ENCODE measurements at places on chromosomes 6 and 20.

- DNase-seq, result no peak
These were observed 50.1 kb downstream of the TRERF1 start for GRCh38 chr6:42401613-42401951.

GRCh38 chr6:22363714-22364239 lies 66.9 kb upstream of the PRL start:
- no peak for DNase-seq

GRCh38 chr20:44963325-44964215 lies 2.7 kb upstream of the STK4 start:
- DNase-seq, result no peak

- DNase-seq, result no peak
These were observed 62.9 kb upstream of the HBS1L start for GRCh38 chr6:135117413-135117968.

- no peak for DNase-seq
These were observed 6.1 kb upstream of the ZNFX1 start for GRCh38 chr20:49283703-49284625.

DNA sequence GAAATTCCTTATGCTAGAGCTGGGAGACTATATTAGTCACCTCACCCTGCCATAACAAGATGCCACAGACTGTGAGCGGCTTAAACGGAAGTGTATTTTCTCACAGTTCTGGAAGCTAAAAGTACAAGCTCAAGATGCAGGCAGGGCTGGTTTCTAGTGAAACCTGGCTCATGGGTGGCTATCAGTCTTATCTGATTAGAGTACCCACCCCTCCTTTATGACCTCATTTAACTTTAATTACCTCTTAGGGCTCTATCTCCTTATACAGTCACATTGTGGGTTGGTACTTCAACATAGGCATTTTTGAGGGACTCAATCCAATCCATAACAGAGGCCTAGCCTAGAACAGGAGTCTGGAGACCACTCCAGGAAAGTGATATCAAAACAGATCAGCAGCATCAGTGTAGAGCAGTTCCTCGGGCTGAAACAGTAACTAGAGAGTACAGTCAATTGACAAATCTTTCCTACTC lies 2.3 kb upstream of the SNRNP48 start:
- DNase-seq, result peak; percentile 13

- no peak for DNase-seq
These were observed 67.6 kb downstream of the FYN start for GRCh38 chr6:111805511-111806164.

GRCh38 chr6:24667378-24667803 lies 514 bp downstream of the ACOT13 start:
- DNase-seq, result no peak

- DNase-seq, result no peak
These were observed 81.0 kb downstream of the EDN1 start for GRCh38 chr6:12371151-12371550.

GRCh38 chr6:33301877-33302276 lies 3.1 kb upstream of the RGL2 start:
- no peak for DNase-seq

Data from RWPE1 (cell line).